Esophagus squamous epithelium (tissue), 5 donors: ENCODE measurements at places on chromosomes 4 and X.

- DNase-seq = no peak
These were observed 176.0 kb downstream of the MGST2 start for GRCh38 chr4:139841464-139842195.

DNA sequence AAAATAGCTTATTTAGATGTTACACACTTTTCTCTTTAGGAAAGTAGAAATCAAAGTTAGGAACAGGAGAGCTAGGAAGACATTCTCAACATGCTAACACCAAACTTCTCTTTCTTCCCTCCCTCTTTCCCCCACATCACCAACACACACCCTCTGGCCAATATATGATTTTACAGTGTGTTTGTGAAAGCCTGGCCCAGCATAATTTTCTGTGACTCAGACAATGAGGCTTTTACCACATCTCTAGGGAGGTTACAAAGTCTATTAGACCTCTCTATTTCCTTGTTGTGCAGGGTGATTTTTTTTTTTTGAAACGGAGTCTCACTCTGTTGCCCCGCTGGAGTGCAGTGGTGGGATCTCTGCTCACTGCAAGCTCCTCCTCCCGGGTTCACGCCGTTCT lies 189.9 kb downstream of the AASDH start:
- DNase-seq = no peak

DNA sequence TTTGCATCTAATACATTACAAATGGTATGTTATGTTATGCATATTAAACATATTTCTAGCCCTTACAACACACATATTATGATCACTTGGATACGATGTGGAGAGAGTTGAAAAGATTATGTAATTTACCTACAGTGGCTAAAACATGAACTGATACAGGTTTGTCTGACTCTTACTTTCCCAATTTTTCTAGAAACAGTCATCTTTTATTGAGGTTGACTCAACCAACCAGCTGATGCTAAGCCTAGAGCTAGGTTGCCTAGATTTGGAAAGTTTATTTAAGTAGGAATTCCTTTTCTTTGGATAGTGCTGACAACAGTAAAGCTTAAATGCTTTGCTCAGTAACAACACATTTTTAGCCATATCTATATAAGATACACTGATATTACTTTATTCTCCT lies 1215.1 kb downstream of the ADGRL3 start:
- DNase-seq = no peak

DNA sequence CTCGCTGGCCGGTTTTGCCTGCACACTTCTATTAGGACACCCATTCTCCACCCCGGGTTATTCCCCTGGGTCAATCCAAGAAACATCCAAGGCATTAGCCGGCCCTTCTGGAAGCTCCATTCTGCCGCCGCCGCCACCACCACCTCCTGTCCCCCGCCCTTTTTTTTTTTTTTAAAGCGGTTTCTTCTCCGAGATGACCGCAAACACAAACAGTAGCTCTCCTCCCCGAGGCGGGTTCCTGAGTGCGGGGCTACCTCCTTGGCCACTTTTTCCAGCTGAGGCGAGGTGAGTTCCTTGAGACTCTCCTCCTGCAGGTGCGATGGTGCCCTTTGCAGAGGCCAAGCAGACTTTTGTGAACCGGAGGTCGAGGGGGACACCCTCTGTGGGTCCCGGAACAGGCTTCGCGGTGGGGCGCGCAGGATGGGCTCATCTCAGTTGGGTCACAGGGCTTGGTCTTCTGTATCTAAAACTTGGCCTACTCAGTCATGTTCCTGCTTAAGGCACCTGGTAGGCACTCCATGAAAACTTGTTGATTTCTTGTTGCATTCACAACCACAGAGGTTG lies 930 bp downstream of the NWD2 start:
- no peak for DNase-seq

- no peak for DNase-seq
These were observed 45.7 kb downstream of the SSX7 start for GRCh38 chrX:52608961-52609360.

DNA sequence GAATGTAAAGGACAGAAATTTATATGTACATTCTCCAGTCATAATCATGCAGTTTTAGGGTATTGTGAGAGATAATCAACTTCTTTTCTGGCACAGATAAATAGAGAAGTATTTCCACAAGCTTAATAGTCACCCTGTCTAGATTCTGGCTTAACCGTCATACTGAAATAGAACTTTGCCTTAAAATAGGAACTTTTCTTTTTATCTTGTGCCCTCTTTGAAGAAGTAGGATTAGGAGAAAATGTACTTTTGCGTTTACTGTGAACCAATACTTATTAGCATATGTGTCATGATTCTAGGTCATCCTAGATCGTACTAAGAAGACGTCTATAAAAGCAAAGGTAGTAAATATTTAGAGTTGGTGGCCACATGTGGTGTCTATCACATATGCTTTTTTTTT lies 95.4 kb downstream of the NFKB1 start:
- DNase-seq = no peak

DNA sequence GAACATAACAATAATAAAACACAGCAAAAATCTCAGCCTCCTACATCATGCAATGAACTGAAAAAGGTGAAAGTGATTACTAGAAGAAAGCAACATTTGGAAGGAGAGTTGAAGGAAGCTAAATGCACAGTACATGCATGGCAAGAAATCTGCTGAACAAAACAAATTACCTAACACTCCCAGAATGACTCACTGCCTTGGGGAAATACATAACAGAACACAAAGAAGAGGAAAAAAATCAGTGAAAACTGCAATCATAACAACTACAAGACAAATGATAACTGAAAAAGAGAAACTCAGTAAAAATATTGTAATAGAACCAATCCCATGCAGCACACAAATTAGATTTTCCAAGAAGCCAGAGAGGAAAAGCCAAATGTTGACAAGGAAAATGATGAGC lies 1513.2 kb downstream of the ARAP2 start:
- no peak for DNase-seq

DNA sequence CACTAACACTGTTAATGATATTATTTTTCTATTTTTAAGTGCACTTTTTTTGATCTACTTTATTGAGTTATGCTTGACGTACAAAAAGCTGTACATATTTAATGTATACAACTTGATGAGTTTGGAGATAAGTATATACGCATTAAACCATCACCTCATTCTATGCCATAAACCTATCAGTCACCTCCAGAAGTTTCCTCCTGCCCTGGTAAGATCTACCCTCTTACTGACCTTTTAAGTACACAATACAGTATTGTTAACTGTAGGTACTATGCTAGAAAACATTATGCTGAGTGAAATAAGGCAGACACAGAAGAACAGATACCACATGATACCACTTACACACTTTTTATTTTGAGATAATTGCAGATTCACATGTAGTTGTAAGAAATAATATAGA lies 36.9 kb downstream of the INTS6L start:
- no peak for DNase-seq

DNA sequence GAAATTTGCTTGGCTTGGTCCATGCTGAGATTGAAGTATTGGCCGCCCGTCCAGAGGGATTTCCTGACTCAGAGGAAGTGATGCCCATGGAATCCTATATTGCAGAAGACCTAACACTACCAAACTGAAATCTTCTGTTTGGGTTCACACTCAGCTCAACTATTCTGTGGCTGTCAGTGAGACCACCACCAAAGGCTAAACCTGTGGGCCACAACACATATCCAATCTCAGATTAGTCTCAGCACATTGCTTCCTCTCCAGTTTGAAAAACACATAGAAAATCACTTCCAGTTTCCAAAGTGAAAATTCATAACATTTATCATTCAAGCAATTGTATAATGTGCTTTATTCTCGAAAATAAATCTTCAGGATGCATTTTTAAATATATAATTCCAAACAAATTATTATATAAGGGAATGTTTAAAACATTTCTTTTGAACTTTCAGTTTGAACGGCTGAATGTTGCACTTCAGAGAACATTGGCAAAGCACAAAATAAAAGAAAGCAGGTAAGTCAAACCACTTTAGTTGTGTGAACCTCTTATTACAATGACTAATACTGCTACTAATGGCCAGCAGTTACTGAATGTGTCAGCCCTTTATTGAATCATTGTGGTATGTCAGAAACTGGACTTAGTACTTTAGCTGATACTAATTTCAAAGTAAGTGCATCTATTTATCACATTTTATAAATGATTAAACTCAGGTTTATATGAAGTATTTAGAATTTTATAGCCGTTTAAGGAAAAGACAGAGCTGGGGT lies 37.0 kb downstream of the GUCY1A1 start:
- no peak for DNase-seq
